ENCODE measurements at places on chromosomes 6 and 20. TPM values are rescaled to one million over a fixed set of nuclear protein-coding genes. Genes with fewer than 3 reads are reported as not detected.

RSPH9 gene
- total RNA-seq = 0.07 TPM

DNAH8 gene
- under 0.01 TPM for total RNA-seq

RAB44 gene
- total RNA-seq = under 0.01 TPM

TGM2 gene
- 0.68 TPM for total RNA-seq

MAP3K5 gene
- total RNA-seq = 6.8 TPM

FABP7 gene
- not detected for total RNA-seq
